ENCODE measurements at places on chromosomes 7 and 10.

- DNase-seq = no peak
Observed at GRCh38 chr10:20647756-20648155, 249.4 kb downstream of the NEBL start.

DNA sequence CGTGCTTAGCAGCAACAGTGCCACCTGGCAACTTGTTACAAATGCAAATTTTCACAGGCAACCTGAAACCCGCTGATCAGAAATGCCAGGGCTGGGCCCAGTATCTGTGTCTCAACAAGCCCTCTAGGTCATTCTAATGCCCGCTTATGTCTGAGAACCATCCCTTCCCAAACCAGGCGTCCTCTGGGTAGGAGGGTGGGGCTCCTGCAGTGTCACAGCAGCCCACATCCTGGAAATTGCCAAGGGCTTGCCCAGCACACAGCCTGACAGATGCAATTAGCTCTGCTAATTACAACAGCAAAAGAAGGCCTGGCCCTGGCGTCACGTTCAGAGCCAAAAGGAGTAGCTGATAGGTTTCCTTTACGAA is 15.9 kb downstream of the ITPRIP start:
- DNase-seq = peak; percentile 47

DNA sequence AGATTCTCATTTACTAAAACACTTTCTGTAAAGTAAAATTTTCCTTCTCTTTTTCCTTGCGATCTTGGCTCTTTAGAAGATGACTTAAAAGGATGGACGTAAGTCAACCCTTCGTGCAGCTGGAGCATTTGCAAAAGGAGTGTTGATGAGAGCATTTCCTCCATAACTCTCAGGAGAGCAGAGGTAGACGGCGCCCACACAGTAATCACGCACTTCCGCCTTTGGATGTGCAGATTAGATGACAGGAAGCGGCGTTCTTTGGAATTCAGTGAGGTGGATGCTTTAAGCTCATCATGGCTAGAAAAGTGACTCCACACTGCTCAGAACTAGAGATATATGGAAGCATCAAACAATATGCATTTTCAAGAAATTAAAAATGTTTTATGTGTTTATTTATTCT is 43.0 kb upstream of the NPS start:
- DNase-seq = no peak

- DNase-seq = no peak
Observed at GRCh38 chr7:91033574-91033973, 230.7 kb upstream of the FZD1 start.

GRCh38 chr7:29915481-29916215 is 74.0 kb downstream of the SCRN1 start:
- DNase-seq = peak; percentile 67

GRCh38 chr10:58888957-58889356 is 287.5 kb upstream of the PHYHIPL start:
- DNase-seq = no peak

DNA sequence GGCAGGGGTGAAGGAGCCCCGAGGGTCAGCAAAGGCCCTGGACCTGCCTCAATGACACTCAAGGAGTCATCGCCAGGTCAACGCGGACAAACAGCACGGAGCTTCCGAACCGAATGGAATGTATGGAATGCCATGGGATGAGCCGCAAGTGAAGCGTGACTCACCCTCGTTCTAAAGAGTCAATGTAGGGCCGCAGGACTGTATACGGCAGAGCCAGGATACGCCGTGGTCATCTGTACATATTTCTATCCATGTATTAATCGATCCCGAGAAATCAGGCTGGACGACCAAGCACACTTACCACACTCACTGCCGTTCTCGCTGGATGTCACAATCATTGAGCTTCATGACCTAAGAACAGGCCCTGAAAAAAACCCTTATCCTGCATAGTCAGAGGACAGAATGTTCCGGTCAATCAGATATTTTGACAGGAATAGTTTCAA is 4.3 kb downstream of the SNX8 start:
- no peak for DNase-seq

DNA sequence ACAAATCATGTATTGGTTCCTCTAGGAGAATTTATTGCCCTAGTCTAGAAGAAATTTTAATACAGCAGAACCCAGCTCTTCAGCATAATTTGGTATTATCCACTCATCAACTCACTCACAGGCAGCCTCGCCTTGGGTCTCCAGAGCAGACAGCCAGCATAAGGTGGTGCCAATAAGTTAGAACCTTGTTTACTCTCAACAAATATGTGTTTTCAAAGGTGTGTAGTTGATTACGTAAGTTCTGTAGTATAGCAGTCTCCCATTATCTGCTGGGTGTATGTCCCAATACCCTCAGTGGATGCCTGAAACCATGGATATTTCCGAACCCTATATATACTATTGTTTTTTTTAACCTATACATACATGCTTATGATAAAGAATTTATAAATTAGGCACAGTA is 522.5 kb upstream of the LRRN3 start:
- DNase-seq = no peak

- DNase-seq = no peak
Observed at GRCh38 chr10:25078658-25079431, 62.4 kb downstream of the THNSL1 start.

GRCh38 chr7:122709930-122710646 is 7.4 kb upstream of the RNF148 start:
- no peak for DNase-seq

DNA sequence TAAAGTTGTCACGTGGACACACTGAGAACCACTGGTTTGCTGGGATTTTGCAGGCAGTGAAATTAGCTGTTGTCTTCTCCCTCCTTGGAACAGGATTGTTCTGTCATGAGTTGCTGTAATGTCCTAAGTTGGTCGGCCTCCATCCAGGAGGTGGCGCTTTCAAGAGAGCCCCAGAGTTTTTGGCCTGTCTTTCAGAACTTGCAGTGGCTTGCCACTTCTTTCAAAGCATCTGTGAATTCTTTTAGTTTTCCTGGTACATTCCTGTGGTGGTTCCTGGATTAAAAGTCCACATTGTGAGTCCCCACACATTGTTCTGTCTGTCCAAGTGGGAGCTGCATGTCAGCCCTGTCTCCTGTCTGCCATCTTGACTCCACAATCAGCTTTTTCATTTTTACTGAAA is 133.8 kb downstream of the PON1 start:
- no peak for DNase-seq

DNA sequence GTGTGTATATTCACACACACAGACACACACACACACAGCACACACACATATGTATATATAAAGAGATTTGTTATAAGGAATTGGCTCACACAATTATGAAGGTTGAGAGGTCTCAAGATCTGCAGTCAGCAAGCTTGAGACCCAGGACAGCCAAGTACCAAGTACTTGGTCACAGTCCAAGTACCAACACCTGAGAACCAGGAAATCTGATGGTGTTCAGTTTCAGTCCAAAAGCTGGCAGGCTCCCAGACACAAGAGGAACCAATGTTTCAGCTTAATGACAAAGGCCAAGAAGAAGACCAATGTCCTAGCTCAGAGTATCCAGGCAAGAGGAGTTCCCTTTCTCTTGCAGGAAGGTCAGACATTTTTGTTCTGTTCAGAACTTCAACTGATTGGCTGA is 780.2 kb downstream of the MAGI2 start:
- peak; percentile 23 for DNase-seq

GRCh38 chr7:133056370-133057238 is 25.3 kb downstream of the CHCHD3 start:
- peak; percentile 62 for DNase-seq

DNA sequence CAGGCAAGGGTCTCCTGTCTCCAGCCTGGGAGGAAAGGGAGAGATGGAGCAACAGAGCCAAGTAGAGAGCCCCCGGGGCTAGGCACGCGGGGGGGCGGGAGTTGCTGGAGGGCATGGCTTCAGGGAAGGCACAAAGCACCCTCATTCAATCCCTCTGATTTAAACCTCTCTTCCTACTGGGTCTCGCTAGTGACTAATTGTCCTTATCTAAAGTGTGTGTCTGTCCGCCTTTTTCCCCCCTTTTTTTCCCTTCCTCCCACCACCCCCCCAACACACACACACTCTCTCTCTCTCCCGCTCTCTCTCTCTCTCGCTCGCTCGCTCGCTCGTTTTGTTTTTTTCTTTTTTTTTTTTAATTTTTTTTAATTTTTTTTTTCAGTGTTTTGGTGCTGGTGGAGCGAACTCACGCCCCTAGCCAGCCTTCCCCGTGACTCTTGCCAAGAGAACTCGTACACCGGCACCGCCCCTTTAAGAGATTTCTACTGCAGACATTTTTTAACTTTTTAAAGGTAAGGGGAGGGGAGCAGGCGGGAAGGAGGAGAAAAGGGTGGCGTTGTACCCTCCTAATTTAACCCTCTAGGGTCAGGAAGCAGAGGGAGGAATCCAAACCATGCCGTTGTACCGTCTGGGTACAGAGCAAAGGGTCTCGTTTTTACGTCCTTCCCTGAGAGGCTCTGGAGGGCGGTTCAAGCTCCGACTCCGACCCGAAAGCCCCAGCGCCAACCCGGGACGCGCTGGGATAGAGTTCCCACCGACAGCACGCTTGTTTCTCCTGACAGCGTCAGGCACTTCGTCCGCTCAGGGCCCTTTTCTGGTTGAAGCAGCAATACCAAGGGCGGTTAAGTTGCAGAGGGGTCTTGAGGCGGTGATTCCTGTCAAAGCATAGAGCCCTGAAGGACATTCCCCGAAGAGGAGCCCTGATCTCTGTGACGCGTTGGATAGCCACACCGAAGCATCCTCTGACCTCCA is at the start of gene HPSE2:
HPSE2 (minus strand) TSS at position 195 of the 969 bp plus-strand sequence.
- DNase-seq = no peak

GRCh38 chr10:104036518-104037260 is 49.0 kb downstream of the COL17A1 start:
- DNase-seq = no peak

DNA sequence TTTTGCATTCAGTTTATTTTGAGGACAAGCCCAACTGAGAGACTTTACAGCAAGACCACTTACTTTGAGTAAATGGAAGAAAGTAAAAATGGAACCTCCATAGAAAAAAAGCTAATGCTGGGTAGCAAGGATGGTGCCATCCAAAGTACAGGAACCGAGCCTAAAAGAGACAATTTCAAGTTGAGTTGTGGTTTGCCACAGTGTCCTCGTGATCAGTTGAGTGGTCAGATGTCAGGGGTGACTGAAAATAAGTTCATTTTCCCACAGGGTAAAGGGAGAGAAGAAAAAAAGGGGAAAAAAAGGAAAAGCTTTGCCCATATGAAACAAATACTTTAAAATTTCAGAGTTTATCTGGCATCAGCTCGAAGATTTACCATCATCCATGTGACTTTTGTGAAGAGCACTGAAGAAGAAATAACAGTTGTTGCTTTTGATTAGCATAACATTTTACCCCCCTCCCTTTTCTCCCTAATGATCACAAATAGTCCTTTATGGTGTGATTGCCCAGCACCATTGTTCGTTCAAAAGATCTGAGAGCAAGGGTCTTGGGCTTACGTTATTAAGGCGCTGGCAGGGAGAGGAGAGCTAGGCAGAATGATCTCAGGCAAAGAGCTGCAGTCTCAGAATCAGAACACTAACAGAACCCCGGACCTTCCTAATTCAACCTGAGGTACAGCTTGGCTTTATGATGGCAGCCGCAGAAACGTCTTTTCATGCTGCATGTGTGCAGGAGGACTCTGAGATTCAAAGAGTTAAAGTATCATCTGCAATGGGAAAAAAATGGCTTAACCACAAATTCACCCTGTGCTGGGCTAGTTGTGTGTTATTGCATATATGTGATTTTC is 338.1 kb downstream of the RNLS start:
- DNase-seq = no peak

GRCh38 chr10:95626500-95626899 is 30.0 kb downstream of the ALDH18A1 start:
- no peak for DNase-seq

DNA sequence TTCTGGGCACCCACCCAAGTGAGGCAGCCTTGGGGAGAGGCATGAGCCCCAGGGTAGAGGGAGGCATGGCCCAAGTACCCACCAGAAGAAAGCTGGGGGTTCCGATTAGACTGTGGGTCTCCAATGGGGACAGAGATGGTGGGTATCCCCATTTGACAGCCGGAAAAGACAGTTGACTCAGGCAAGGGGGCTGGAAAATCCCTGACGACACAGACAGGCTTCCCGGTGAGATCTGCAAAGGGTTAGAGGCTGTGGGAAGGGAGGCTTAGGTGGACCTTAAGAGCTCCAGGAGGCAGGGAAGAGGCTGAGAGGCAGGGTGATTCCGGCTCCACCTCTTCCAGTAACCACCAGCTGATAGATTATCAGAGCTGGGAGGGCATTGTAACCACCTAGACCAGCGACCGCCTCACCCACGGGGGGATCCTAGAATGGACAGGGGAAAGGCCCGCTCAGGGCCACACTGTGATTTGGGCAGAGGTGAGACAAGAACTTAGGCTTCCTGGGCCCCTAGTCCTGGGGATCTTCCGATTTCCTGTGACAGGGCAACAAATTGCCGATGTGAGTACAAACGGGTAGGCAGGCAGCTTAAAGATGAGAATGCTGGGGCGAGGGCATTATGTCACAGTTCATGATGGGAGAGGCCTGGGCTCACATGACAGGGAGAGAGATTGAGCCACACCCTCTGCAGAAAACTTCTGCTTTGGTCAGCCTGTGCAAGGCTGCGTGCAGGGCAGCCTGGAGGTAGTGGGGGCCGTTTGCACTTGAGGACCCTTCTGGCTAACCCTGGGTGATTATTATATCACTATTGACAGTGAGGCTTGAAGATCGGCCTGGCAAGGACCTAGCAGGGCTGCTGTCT is 5.4 kb downstream of the TBATA start:
- DNase-seq = no peak

DNA sequence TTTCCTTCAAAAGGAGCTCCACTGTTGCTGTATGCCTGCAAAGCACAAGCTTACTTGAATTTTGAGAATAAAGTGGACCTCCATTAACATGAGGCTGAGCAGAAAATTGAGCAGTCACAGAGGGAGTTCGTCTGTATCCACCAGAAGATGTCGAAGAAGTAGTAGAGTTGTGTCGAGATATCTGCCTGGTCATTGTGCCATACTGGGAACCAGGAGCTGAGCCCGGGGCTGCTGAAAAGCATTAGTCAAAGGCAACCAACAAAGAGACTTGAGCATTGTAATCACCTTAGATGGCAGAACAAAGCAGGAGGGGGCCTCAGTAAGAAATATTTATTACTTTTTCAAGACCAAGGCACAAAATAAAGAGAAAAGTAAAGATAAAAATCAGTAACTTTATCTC is 61.5 kb downstream of the PDSS1 start:
- DNase-seq = no peak

GRCh38 chr7:13727279-13727678 is 262.2 kb downstream of the ETV1 start:
- peak; percentile 11 for DNase-seq

- DNase-seq = no peak
Observed at GRCh38 chr7:134602881-134603451, 43.7 kb upstream of the BPGM start.
